ENCODE measurements at places on chromosomes 12 and 14.

- DNase-seq, result peak; percentile 69
Measured at GRCh38 chr12:49098035-49098451, 3.4 kb upstream of the DHH start.

- DNase-seq, result no peak
Measured at GRCh38 chr12:75592638-75593335, 81.4 kb upstream of the KRR1 start.

DNA sequence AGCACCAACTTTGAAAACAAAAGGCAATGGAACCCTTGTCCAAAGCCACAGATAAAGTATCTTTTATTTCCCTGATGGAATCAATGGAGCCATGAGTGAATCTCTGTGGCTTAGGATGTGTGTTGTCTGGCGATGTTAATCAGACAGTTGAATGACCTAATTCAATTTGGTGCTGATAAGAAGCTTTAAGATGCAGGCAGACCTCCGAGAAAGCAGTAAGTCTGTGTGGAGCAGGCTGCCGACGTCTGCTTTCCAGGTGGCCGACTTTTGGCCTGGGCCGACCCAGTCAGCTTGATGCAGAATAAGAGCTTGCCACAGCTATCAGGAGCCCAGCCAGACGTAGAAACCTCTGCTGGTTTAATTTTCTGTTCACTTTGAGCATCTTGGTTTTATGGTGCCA is 21.1 kb upstream of the TMEM132C start:
- no peak for DNase-seq

GRCh38 chr12:49895773-49896172 is 7.9 kb downstream of the FAIM2 start:
- no peak for DNase-seq

GRCh38 chr12:132449565-132450417 is 40.2 kb upstream of the FBRSL1 start:
- no peak for DNase-seq

GRCh38 chr12:111298582-111299436 is 70.1 kb downstream of the PHETA1 start:
- DNase-seq, result peak; percentile 85

DNA sequence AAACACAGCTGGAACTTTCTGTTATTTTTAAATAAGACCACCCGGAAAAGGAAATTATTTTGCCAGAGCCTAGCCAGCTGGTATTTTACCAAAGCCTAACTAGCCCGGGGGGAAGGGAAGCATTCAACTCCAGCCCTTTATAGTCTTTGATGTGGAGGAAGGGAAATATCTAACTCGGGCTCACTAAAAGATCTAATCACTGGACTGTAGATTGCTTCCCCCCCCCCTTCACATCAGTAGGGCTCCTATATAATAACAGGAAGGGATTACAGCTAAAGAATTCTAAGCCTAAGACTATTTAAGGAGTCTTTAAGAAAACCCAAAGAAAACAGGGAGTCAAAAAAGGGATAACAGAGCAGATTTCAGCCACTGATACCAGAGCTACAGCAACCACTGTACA is 431.1 kb downstream of the KCNH5 start:
- DNase-seq, result no peak

GRCh38 chr14:63562405-63562804 is 19.2 kb upstream of the PPP2R5E start:
- DNase-seq, result no peak

- DNase-seq, result no peak
Measured at GRCh38 chr14:89902881-89903280, 51.6 kb downstream of the EFCAB11 start.

GRCh38 chr14:61927520-61927919 is 165.3 kb downstream of the SNAPC1 start:
- no peak for DNase-seq

- no peak for DNase-seq
Measured at GRCh38 chr12:16756833-16757555, 151.0 kb upstream of the LMO3 start.

GRCh38 chr14:64688031-64688430 is 16.2 kb upstream of the PLEKHG3 start:
- DNase-seq, result no peak

- DNase-seq, result no peak
Measured at GRCh38 chr12:47023311-47023710, 56.1 kb upstream of the PCED1B start.

DNA sequence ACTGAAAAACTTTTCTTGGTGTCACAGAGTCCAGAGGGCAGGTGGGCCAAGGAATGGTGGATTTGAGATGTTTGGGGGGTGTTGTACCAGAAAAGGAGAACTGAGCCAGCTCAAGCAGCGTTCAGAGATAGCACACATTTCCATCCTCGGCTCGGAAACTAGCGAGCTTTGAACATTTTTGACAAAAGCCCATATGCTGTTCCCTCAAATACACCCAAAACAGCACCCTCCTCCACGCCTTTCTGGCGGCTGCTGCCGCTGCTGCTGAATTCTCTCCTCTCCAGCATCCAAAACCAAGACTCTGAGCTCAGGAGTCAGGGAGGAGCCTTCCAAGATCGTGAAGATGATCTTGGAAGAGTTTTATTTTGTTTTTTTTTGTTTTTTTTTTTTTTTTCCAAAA is 961 bp downstream of the SRRM4 start:
- DNase-seq, result no peak

GRCh38 chr12:15268927-15269552 is 47.8 kb upstream of the RERG start:
- DNase-seq, result peak; percentile 75

GRCh38 chr14:68675233-68675577 is 117.7 kb downstream of the ZFP36L1 start:
- DNase-seq, result no peak

DNA sequence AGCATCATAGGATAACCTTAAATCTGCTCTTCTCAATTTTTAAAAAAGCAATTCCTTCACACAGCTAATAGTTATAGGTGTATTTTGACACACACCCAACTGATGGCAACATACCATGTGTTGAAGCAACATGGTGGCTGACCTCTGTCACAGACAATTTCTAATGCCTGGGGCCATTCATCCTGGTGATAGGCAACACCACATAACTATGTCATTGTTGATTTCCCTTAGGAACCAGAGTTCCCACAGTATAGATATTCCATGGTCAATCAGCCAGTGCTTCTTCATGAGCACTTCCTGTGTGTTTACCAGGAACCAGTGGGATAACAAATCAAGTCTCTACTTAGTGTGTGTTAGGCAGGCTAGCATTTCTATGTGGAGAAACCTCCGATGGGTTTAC is 88.3 kb downstream of the FIGNL2 start:
- no peak for DNase-seq

DNA sequence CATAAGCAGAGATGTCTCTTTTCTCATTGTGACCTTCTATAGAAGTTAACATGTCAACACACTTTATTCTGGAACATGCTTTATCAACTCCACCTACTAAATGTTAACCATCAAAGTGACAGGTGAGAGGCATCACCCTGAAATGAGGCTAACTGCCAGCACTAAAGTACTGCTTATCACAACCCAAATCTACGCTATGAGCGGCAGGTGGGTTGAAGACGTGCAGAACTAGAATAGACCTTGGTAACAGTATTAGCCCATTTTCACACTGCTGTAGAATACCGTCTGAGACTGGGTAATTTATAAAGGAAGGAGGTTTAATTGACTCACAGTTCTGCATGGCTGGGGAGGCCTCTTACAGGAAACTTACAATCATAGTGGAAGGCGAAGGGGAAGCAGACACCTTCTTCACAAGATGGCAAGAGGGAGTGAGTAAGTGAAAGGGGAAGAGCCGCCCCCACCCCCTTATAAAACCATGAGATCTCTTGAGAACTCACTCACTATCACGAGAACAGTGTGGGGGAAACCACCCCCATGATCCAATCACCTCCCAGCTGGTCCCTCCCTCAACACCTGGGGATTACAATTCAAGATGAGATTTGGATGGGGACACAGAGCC is 359.0 kb downstream of the SEC23A start:
- DNase-seq, result no peak

DNA sequence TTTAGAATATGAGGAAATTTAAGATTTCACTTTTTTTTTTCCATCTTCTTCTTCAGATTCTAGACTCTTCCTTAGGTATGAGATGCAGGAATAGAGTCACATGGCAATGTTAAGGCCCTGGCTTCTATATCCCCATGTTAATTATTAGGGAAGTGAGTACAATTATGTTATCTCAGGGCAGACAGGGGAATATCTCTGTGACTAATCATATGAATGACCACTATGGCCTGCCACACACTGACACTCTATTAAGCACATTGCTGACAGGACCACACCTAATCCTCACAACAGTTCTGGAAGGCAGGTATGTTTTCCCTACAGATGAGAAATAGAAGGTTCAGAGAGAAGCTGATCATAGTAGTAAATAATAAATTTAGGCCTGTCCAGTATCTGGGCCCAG is 69.4 kb upstream of the PTPRQ start:
- DNase-seq, result no peak

- no peak for DNase-seq
Measured at GRCh38 chr12:99370421-99371138, 277.0 kb upstream of the GARIN6 start.

GRCh38 chr12:49882851-49883464 is 20.7 kb downstream of the FAIM2 start:
- no peak for DNase-seq

DNA sequence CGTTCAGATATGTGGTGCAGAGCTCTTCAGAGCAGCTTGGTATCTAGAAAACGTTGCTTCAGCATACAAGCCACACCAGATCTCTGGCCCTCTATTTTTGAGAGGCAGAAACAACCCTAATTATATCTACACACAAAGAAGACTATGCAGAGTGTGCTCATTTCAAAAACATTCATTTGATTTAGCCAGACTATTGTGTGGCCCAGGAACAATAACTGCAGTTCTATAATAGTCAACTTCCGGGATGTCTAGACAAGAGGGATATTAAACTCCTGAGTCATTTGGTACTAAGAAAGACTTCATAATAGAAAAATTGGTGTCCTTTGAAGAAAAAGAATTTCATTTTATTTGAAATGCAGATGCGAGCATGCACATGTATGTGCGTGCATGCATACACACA is 153.8 kb downstream of the PELI2 start:
- no peak for DNase-seq

DNA sequence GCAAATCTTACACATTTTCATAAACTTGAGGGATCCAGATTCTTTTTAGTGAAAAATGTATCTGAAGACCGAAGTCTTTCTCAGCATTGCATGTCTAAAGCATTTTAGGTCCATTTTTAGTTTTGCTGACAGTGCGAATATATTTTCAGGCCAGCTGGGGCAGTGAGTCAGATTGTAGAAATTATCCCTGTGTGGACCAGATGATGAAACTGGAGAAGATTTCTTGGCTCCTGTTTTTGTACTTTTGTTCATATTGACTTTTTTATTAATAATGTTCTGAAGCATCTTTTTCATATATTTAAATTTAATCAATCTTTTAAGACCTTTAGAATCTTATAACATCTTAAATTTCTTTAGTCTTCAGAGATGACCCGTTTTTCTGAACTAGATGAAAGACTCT is 173.1 kb downstream of the FLRT2 start:
- DNase-seq, result peak; percentile 16

Measured in tongue (tissue), 3 donors.